DMS 273 treated with DMSO at 0.1 percent for 48 hours (cell line): ENCODE measurements at places on chromosomes 13 and 19.
A peak's percentile ranks its signal among the peaks of the same experiment; 100 is the strongest.

DNA sequence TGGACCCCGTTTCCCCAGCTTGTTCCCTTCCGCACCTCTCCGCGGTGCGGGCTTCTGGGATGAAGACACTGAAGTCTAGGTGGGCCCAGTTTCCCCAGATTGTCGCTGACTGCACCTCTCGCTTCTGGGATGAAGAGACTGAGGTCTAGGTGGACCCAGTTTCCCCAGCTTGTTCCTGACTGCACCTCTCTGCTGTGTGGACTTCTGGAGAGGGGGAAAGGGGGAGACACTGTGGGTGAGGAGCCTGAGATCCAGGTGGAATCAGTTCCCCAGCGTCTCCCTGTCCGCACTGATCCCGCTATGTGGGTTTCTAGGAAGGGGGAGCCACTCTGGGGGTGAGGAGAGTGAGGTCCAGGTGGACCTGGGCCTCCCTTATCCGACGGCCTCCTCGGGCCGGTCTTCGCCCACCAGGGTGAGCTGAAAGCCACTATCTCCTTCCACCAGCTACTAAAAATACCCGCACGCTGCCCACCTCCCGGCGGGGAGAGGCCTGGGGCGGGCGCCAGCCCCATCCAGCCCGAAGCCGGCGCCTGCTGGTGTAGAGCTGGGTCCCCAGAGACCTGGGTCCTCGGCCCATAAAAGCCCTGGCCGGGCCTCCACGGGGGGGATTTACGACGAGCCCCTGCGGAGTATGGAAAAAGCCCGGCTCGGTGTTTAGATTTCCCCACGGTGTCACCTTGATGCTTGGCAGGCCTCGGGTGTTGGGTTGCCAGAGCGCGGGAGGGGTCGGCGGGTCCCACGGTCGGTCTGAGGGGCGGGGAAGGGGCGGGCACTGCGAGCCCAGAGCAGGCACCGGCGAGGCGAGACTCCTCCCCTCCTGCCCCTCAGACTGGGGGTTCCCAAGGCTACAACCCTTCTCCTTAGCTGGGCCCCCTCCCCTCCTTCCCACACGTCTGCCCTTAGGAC, 10.6 kb downstream of the FUT6 start:
- peak; percentile 24 for DNase-seq

DNA sequence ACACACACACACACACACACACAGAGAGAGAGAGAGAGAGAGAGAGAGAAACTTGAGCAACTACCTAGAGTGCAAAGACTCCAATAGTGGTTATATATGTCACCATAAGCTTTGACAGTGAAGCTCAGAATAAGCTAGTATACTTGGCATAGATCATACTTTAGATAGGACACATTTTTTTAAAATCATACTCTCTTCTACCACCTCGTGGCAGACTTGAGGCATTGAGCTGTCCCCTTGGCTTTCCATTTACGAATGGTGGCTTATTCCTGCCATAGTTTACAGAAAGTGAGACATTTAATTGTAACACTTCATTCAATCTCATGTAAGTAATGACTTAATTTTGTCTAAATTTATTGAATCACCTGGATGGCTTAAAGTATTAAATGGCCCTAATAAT, 108.2 kb downstream of the EDNRB start:
- DNase-seq: no peak

GRCh38 chr13:42322806-42323205, 50.9 kb downstream of the AKAP11 start:
- no peak for DNase-seq

- peak; percentile 54 for DNase-seq
Observed at GRCh38 chr19:36030264-36031148, 2.2 kb downstream of the CLIP3 start.

DNA sequence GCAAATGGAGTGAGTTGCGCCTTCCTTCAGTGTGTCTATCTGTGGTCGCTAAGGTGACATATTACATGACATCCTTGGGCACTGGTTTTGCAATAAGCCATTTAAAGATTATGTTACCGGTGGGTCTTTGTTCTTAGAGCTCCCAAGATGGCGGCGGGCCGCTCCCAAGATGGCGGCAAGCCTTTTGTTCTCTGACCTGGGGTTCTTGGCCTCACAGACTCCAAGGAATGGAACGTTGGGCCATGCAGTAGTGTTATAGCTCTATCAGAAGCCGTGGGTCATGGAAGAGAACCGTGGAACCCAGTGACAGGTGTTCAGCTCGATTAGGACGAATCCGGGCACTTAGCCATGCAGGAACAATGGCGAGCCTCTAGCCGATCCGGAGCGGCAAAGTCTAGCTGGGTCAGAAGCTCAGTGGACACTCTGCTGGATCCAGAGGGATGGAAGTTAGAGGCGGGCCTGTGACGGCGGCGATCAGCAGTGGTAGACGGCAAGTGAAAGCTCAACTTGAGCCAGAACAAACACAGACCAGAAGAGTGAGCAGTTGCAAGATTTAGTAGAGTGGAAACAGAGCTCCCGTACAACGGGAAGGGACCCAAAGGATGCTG, 188.6 kb downstream of the TEX29 start:
- no peak for DNase-seq

DNA sequence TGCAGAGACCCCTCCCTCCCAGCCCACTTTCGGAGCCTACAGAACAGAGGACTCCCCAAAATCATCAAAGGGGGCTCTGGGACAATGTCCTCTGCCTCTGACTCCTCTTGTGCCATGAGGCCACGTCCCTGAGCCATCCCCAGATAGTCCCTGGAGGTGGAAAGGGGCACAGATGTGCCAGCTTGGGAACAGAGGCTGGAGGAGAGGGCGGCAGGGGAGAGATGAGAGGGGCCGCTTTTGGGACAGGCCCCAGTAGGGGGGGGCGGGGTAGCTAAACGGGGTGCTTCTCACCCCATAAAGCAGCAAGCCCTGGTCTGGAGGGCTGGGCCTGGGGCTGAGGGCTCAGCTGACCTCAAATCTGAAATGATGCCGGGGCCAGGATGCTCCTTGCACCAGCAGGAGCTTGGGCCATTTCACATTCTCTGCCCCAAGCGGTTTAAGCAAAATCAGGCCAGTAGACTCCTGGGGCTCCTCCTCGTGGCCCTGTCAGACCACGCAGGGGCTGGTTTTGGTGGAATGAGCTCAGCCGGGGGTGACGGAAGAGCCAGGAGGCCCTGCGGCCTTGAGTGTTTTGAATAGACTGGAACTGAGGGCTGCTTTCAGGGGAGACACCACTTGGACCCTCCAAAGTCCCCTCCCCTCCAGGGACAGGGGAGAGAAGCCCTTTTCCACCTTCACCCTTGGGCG, 27.1 kb downstream of the ONECUT3 start:
- no peak for DNase-seq

DNA sequence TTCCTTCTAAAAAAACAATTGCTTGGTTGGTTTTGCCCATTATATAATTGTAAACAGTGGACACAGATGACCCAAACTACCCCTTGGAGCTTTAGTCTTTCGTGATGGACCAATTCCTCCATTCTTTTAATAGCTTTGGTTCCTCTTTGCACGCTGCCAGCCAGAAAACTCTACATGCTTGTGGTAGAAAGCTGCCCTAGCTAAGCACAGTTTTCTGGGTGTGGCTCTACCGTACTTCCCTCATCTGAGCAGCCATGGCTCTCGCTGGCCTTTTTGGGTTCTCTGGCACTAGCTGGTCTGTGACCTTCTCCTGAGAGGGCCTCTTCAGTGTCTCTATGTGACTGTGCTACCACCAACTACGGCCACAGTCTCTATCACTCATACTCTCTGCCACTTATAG, 29.9 kb upstream of the CEBPA start:
- no peak for DNase-seq
